ENCODE measurements at places on chromosomes 1 and 21.

DNA sequence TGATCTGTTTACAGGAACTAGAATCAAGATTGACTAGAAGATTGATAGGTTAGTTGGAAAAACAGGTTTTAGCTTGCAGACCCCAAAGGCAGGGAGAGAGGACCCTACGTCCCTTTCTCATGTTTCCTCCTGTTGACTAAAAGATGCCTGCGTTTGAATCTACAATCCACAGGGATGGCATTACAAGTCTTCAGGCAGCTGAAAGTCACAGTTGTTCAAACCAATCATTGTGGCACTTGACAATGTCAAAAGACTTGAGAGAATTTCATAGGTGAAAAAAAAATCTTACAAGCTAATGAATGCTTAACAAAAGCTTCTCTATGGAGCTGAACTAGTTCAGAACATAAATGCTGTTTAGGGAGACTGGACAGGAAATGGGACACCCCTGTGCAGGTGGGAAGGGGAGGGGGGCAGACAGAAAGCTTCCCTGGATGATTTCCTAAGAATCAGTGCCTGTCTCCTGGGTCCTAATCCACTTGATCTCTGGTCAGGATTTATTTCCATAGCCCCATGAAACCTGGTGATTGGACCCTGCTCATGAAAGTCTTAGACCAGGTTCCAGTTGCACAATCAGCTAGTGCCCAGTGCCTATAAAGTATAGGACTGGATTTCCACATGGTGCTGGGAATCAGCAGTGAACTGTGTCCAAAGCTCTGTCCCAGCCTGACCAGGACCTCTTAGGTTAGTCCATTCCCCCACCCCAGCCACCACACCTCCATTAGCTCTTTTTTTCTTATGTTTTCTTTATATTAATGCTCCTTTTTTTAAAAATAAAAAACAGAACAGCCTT lies 91.6 kb upstream of the BCAR3 start:
- DNase-seq: no peak

GRCh38 chr21:32682696-32683474 lies 44.9 kb downstream of the SYNJ1 start:
- DNase-seq: no peak

DNA sequence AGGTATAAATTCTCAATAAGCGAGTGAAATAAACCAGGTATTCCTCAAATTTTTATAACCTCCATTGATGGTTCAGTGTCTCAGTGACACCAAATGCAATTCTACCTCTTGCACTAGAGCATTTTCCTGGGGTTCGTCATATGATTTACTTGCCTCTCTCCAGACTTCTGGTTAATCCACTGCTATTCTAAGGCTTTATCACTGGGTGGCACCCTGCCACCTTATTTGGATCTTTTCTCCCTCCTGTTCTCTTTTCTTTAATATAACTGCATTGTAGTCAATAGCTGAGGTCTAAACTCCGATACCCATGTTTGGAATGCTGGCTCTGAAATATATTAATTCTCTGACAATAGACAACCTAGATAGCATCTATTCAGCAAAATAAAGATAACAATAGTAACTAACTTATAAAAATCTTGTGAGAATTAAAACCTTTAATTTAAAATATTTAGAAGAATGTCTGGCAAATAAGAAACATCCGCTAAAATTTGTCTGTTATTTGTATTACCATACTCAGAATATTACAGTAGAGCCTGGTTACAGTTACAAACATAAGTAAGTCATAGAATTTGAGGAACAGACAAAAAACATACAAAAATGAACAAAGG lies 436.4 kb downstream of the PLA2G4A start:
- no peak for DNase-seq

- no peak for DNase-seq
Observed at GRCh38 chr1:213017447-213018273, 2.0 kb upstream of the ANGEL2 start.

- no peak for DNase-seq
Observed at GRCh38 chr1:181028615-181029014, 5.2 kb upstream of the MR1 start.

GRCh38 chr1:156194300-156194652 lies 372 bp downstream of the SLC25A44 start:
- no peak for DNase-seq

GRCh38 chr1:88730132-88730675 lies 46.1 kb downstream of the PKN2 start:
- DNase-seq: no peak

DNA sequence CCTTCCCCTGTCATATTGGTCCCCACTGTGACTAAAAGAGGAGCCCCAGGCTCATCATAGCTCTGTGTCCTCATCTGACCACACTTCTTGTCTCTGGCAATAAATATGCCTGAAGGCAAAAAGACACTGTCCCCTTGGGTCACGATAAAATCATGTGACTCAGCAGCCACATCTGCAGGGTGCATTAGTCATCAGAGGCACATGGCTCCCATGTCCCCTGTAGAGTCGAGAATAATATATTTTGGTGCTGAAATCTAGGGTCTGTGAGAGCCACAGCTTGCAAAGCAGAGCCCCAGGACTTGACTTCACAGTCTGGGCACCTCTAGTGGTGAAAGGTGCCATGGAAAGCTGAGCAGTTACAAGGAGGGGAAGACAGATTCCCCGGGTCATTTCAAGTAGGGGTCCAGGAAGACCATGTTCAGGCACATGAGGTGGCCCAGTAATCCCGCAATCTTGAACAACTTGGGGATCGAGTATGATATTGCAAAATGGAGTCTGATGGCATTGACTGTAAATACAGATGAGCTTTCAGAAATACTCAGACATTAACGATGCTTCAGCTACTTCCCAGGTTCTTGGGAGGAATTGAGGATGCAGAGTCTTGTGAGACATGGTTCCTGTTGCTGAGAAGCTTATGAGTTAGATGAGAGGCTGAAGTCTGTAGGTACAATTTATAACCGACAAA lies 68.6 kb downstream of the SLC35F3 start:
- no peak for DNase-seq

- no peak for DNase-seq
Observed at GRCh38 chr1:10754568-10755329, 41.7 kb downstream of the CASZ1 start.

DNA sequence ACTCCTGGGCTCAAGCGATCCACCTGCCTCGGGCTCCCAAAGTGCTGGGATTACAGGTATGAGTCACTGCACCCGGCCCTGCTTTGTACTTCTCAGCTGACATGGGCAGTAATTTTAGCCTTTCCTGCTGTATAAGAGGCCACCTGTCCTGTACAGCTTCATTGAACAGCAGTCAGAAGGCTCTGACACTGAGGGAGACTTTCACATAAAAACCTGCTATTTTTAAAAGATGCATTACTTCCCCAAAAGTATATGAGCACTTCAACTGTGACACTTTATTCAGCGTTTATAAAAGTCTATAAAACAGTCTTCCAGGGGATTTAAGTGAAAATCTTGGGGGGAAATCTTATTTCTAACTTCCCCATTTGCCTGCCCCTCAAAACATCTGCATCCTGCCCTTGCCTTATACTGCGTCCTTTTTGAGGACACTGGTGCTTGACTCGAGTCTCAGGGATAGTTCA lies 17.6 kb downstream of the RNU5D-1 start:
- DNase-seq: no peak

GRCh38 chr1:64474665-64475439 lies 4.9 kb downstream of the CACHD1 start:
- no peak for DNase-seq

- no peak for DNase-seq
Observed at GRCh38 chr1:212153635-212154034, 118.1 kb downstream of the DTL start.

DNA sequence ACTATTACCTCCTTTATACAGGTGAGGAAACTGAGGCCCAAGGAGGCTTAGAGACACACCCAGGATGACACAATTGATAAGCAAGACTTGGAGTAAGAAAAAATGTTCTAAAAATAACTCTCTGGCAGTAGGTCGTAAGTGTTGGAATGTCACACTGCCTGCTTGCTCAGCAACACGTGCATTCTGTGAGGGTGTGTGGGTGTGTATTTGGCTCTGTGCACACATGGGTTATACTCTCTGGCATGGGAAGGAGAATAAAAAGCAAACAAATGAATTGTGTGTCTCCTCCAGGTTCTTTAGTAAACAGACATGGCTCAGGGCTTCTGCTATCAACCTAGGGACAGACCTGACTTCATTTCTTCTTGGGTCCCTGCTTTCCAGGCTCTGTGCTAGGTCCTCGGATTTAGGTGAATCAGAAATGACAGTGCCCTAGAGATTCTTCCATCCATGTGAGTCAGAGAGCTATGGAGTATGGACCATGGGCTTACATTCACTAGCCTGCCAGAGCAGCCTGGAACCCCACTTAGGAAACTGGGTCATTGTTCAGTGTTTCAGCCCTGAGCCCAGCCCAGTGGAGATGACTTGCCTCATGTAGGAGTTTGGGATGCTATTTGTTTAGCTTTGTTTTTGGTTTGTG lies 72.4 kb downstream of the ELAVL4 start:
- DNase-seq: no peak

GRCh38 chr1:175679981-175680652 lies 63.3 kb downstream of the TNR start:
- no peak for DNase-seq

Data from activated CD8-positive, alpha-beta memory T cell treated with anti-CD3 and anti-CD28 coated beads, Interleukin-2, amount 50 U/mL, for 4 hours (primary cell).